Stimulated activated CD4-positive, alpha-beta T cell treated with anti-CD3 and anti-CD28 coated beads, Interleukin-15, amount 100 ng/mL, for 1 hour (primary cell): ENCODE measurements at places on chromosomes 2 and 18.
A peak's percentile ranks its signal among the peaks of the same experiment; 100 is the strongest.

DNA sequence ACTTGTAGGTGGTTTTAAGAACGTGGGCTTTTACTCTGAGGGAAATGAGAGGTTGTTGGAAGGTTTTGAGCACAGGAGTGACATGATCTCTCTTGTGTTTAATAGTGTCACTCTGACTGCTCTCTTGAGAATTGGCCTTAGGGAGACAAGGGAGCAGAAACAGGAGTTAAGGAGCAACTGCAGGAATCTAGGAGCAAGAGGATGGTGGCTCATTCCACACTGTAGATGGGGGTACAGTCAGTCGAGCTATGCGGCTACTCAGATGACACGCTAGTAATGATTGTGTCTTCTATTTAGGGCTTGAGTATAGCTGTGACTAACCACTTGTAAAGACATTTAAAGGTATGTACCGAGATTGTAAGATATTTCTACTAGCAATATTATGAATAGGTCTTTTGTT is 87.4 kb downstream of the RPRM start:
- no peak for DNase-seq

GRCh38 chr2:33589444-33589843 is 9.7 kb downstream of the FAM98A start:
- DNase-seq, result no peak

GRCh38 chr2:65431421-65432226 is 775 bp downstream of the SPRED2 start:
- DNase-seq, result peak; percentile 18

DNA sequence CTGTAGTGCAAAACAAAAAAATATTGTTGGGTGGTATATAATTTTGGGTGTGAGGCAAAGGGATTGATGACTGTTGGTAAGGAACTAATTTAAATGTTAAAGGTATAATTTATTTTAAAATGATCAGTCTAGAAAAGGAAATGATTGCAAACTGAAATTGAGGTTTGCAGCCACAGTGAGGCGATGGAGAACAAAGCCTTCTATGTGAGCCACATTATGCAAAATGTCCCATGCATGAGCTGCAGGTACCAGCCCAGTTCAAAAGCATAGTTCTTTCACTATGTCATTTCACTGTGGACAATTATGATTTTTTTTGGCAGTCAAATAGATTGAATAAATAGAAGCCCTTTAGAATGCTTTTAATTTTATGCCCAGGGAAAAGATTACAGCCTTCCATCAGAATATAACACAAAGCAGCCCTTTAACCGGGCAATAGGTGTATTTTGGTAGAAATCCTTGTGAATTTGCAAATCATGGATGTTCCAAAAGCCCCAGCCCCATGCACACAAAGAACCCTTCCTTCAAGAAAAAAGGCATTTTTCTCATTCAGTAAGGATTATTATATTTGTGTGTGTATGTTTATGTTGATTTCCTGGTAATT is 1.7 kb downstream of the MAP2 start:
- no peak for DNase-seq

- DNase-seq, result no peak
Measured at GRCh38 chr2:42139101-42139500, 30.1 kb upstream of the EML4 start.

DNA sequence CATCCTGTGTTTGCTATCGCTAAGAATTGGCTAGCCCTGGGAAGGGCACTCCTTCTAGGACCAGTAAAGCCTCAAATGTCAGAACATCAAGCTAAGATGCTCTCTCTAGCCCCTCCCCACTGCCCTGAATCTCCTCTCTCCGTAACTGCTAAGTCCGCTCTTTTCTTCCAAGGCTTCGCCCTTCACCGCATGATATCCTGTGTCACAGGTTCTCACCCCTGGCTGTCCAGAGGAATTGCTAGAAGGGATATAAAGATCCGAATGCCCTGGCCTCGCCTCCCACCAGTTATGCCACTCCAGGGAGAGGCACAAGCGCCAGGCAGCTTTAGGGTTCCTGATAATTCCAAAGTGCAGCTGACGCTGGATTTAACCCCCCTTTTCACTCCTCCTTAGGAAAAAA is 17.1 kb upstream of the GPR45 start:
- DNase-seq, result no peak

- DNase-seq, result no peak
Measured at GRCh38 chr2:60958361-60958760, 59.2 kb upstream of the PEX13 start.

DNA sequence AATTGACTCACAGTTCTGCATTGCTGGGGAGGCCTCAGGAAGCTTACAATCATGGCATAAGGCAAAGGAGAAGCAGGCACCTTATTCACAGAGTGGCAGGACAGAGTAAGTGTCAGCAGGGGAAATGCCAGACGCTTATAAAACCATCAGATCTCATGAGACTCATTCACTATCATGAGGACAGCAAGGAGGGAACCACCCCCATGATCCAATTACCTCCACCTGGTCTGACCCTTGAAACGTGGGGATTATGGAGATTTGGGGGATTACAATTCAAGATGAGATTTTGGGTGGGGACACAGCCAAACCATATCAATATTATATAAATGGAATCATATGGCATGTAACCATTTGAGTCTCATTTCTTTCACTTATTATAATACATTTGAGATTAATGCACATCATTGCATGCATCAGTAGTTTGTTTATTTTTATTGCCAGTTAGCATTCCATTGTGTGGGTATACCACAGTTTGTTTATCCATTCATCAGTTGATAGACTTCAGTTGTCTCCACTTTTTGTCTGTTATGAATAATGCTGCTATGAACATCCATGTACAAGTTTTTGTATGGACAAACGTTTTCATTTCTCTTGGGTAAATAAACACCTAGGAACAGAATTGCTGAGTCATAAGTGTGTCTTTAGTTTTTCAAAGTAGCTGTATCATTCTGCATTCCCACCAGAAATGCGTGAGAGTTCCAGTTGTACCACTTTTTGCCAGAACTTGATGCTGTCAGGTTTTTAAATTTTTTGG is 5.8 kb upstream of the SRBD1 start:
- no peak for DNase-seq

DNA sequence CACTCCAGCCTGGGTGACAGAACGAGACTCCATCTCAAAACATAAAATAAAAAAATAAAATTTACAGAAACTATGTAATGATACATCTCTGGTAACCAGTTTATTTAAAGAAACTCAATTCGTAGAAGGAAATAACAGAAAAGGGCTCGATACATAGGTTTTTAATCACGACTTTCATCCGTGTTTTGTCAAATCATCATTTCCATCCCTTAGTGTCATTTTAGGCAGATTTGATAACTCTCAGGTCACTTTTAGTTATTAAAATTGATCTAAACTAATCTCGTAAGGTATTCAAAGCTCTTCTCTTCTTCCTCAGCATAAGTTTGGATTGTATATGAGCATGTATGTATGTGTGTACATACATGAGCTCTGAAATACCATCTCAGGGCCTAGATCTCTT is 59.3 kb upstream of the SPTBN1 start:
- no peak for DNase-seq

- DNase-seq, result no peak
Measured at GRCh38 chr2:238631491-238632180, 204.9 kb downstream of the ASB1 start.

DNA sequence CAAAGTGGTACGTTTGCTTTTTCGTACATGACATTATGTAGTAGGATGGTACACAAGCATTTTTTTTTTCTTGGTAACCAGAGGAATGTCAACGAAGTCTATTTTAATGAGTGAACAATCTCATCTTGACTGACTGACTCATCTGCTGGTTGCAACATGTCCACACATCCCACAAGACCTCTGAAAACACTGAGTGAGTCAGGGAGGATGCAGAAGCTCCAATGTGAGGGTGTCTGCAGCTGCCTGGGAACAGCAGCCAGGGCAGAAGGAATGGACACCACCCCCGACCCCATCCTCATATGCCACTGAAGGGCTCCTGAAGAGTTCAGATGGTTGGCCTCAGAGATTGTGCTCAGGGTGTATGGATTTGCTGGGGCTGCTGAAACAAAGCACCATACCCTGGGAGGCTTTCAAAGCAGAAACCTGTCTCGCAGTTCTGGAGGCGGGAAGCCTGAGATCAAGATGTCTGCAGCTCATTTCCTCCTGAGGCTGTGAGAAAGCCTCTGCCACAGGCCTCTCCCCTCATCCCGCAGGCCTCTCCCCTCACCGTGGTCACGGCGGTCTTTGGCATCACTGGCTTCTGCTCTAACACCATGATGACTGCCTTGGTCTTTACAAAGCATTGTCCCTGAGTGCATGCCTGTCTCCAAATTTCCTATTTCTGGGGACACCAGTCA is 124.6 kb downstream of the LRATD1 start:
- no peak for DNase-seq

DNA sequence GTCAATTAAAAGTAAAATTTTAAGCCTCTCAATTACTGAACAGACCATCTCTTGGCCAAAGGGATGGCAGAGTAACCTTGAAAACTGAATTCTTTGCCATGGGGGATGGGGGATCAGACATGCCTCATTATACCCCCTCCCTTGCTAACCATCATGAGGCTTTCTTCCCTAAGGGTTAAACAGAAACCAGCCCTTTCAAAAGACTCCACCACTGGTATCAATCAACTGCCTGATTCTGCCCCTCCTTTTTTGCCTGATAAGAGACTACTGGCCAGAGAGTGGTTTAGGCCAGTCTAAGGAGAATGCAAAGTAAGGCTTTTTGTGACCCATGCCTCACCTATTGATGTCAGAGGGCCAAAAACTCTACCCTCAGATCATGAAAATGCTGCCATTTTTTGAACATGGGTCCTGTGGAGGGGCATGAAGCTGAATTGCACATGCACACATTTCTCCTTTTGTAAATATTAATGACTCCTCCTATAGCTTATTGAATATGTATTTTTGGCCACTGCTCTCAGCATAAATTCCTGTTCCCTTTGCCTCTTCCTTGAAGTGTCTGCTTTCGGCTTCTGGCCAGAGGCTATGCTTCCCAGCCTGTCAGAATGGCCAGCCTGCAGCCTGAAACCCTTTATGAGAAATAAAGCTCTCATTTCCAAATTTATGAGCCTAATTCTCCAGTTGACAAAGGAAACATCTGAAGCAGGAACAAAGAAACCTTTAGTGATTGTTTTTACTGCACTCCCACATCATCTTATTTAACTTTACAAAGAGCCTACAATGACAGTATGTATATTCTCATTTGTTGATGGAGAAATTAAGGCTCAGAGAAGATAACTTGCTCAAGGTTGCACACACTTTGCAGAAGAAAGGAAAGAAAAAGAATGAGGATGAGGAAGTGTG is 270.7 kb upstream of the CELF4 start:
- no peak for DNase-seq

GRCh38 chr2:189609853-189610252 is 29.3 kb upstream of the SLC40A1 start:
- no peak for DNase-seq

DNA sequence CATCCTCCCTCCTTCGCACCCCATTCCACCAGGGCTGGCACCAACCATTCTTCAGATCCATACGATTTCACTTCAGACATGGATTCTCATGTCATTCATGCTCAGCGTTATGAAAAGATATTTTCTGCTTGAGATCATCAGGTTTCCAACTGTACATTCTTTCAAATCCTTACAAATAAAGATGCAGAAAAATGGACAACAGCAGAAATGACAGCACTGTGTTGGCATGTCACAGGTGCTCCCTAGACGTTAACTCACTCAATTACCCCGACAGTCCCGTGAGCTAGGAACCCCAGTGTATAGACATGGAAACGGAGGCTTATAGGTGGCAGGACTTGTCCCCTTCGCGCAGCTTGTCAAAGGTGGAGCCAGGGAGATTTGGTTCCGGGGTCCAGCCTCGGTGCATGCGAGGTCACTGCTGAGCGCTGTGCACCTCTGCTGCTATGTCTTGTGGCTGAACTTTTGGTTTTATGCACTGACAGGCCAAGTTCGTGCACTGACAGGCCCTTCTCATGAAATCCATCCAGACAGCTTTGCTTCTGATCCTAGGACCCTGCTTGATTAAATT is 17.7 kb downstream of the FHL2 start:
- no peak for DNase-seq

- no peak for DNase-seq
Measured at GRCh38 chr2:159124441-159124911, 156.0 kb downstream of the TANC1 start.

DNA sequence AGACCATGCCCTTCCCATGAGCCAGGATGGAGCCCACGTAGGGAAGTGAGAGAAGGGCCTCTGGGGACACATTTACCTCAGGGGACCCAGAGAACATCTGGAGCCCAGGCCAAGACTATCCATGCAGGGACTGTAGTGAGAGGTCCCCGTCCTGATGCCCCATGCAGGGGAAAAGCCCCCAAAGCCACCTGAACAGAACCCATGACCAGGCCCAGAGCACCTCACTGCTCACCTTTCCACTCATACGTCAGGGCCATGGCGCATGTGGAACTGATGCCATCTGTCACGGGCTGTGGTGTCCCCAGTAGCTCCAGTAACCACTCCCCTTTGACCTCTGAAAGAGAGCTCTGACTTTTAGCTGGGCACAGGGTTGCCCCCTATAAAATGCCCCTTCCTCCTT is 106.5 kb upstream of the TEX51 start:
- DNase-seq, result no peak

- no peak for DNase-seq
Measured at GRCh38 chr2:175679231-175679630, 322.8 kb downstream of the LNPK start.

DNA sequence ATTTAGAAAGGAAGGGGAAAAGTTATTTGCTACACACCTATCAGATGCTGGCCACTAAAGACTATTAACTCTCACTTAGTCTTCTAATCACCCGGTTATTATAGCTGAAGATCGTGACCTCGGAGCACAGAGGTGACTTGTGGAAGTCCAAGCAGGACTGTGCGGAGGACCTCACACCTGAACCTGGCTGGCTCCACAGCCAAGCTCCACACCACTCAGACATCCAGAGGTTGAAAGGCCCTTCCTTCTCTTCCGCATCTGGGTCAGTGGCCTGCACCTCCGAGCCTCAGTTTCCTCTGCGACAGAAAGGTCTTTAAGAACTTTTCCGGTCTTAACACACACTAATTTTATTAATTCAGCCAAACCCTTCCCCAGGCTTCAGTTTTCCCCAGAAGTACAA is 57.9 kb downstream of the TNS1 start:
- DNase-seq, result no peak

DNA sequence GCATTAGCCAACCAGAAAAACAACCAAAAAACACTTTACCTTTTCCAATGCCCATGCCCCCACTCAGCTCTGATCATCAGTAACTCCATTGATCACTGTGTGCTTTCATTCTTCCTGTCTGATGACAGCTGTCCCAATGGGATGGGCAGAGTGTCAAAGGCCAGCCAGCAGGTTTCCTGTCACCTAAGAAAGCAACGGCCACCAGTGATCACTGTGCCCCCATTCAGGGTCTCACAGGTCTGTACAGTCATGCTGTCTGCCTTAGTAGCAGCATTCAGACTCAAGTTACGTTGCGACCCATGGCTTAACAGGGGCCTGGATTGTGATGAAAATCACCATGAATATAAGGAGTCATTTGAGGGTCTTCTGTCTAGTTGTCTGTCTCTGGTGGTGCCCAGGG is 184.5 kb downstream of the MGAT5 start:
- DNase-seq, result no peak

DNA sequence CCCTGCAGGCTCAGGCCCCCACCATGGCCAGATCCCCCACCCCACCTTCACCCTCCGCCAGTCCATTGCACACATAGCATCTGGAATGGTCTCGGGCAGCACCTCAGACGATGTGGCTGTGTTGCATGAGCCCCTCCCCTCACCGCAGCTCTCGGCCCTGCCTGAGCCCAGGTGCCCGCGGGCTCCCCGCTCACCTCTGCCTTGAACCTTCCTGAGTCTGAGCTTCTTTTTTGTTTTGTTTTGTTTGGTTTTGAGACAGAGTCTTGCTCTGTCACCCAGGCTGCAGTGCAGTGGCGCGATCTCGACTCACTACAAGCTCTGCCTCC is 20.1 kb downstream of the RRM2 start:
- no peak for DNase-seq
